ENCODE measurements at places on chromosomes 13 and 19.

DNA sequence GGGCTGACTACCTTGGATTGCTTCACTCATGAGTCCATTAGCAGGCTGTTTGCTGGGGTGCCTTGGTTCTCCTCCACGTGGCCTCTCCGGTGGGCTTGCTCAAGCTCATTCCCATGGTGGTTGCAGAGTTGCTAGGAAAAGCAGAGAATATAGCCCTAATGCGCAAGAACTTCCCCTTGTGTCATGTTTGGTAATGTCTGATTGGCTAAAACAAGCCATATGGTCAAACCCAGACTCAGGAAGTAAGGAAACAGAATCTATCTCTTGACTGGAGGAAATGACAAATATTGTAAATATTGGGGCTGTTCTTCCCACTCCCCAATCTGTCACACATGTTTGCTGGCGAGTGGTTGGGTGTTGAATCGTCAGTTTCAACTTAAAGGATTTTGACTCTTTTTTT lies 12.1 kb downstream of the NFILZ start:
- no peak for DNase-seq

GRCh38 chr13:43166644-43167457 lies 143.5 kb downstream of the DNAJC15 start:
- DNase-seq = no peak

DNA sequence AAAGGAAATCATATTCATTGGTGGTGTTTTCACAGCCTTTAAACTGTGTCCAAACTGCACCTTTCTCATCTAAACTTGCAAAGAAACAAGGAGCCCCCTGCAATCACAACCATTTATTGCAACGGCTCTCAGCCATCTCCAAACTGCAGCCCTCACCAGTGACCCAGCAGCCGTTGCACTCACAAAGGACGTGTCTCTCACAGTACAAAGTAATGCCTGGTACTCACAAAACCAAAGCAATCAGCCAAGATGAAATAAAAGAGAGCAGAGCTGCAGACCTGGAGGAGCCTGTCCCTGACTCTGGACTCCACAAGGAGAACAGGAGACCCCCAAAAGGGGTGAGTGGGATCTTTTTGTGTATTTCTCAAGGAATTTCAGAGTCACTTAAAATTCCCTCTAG lies 20.2 kb upstream of the CEACAM21 start:
- no peak for DNase-seq

GRCh38 chr13:38670627-38671026 lies 16.2 kb upstream of the FREM2 start:
- DNase-seq = no peak

DNA sequence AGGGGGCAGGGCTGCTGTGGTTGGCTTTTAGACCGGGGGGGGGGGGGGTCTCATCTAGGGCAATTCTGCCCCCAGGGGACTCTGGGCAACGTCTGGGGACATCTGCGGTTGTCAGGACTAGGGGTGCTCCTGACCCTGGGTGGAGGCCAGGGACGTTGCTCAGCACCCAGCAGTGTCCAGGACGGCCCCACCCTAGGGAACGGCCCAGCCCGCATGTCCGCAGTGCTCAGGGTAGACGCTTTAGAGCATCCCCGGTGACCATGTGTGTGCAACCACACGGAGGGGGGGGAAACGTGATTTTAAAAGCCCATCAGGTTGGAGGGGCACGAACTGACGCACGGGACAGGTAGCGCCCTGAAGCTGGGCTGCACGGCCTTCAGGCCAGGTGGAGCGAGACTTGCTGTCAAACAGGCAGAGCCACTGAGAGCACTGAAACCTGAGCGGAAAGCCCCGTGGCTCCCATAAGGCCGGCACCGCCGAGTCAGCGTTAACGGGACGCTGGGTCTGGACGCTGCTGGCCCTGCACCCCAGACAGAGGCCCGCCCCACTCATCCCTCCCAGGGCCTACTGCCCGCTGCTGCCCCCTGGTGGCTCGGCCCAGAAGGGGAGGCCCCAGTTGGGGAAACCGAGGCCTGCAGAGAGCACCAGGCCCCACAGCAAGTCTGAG lies 8.3 kb downstream of the CACTIN start:
- DNase-seq = no peak

- DNase-seq = no peak
Measured at GRCh38 chr19:9793071-9793591, 24.6 kb upstream of the ZNF846 start.
